ENCODE measurements at places on chromosomes 7 and 10.

- DNase-seq: no peak
Measured at GRCh38 chr7:128188396-128189230, 52.5 kb upstream of the LEP start.

- DNase-seq: no peak
Measured at GRCh38 chr10:52853704-52854103, 81.1 kb upstream of the MBL2 start.

- DNase-seq: no peak
Measured at GRCh38 chr10:45006276-45007030, 5.7 kb downstream of the ZNF22 start.

GRCh38 chr7:151951672-151952338 lies 4.4 kb upstream of the GALNTL5 start:
- DNase-seq: no peak

GRCh38 chr7:26556061-26556881 lies 264.6 kb downstream of the SNX10 start:
- DNase-seq: no peak

GRCh38 chr10:4095166-4095917 lies 310.3 kb upstream of the KLF6 start:
- DNase-seq: no peak

DNA sequence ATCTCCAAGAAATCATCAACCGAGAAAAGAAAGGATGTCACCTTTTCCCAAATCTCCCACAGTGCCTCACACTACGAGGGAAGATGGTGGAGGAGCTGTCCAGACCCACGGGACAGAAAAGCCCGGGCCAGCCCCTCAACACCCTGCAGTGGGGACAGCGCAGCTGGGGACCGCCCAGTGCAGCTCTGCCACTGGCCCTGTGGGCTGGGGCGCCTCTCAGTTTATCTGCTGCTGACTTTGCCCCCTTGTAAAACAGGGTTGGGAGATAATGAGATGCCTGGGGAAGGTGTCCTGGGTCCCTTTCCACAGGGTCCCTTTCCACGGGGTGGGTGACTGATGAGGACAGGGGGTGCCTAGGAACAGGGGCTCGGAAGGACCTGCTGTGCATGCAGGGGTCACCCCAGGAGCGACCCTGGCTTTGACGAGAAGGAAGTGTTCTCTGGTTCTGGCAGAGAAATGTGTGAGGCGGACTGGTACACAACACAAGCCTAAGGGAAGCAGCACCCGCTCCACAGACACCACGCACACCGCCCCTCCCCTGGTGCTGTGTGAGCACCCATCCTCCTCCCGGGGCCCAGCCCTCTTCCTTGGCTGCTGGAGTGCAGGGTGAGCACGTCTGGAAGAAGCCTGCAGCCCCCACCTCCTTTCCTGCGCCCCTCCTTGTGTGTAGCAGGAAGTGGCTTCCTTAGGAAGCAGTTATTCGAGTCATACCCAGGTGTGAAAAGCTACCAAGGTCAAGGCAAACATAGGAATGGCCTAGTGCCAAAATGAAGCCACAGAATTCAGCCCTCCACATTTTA lies 339.9 kb downstream of the DNAJB6 start:
- DNase-seq: no peak

- DNase-seq: peak; percentile 11
Measured at GRCh38 chr10:93751832-93752231, 5.9 kb upstream of the LGI1 start.

GRCh38 chr7:75856536-75856935 lies 22.3 kb upstream of the RHBDD2 start:
- no peak for DNase-seq

DNA sequence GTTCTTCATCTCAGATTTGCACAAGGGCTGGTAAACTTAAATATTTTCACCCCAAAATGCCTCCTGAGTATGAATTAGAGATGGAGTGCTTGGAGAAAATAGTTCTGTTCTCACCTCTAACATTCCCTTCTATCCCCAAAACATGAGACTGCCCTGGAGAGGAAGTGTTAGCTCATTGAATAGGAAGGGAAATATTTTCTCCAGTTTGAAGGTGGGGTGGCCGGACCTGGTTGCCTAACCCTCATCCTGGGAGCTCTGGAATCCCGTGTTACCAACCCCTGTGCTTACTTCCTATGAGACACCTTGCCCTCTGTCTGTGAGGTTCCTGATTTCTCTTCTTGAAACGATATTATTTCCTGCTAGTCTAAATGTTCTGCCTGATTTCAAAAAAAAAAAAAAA lies 779 bp downstream of the IFIT2 start:
- DNase-seq: no peak

GRCh38 chr10:3769556-3769955 lies 15.5 kb downstream of the KLF6 start:
- no peak for DNase-seq

- DNase-seq: no peak
Measured at GRCh38 chr10:22723343-22723779, 9.0 kb upstream of the PIP4K2A start.

DNA sequence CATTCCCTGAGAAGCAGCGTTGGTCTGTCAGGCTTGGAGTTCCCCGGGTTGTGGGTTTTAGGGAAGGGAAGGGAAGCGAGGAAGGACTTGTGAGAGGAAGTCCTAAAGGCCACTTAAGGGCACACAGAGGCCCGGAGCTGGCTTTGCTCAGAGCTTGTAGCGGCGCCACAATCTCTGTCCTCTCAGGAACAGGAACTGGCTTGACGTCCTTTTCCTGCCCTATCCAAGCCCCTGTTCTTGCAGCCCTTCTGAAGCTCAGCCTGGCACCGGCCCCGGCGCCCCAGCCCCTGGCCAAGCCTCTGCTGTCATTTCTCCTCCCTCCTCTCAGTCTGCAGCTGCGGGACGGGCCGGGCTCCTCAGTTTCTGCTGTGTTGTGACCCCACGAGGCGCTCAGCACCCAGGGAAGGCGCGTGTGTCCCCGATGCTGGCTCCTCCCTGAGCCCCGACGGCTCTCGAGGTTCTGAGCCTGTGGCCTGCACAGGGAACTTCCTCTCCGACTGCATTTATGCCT lies at the start of gene GIMAP8:
TSS of gene GIMAP8 (plus strand) at position 140 of the 511 bp plus-strand sequence. CDS start 16,069 bp downstream, outside the sequence.
- DNase-seq: no peak

DNA sequence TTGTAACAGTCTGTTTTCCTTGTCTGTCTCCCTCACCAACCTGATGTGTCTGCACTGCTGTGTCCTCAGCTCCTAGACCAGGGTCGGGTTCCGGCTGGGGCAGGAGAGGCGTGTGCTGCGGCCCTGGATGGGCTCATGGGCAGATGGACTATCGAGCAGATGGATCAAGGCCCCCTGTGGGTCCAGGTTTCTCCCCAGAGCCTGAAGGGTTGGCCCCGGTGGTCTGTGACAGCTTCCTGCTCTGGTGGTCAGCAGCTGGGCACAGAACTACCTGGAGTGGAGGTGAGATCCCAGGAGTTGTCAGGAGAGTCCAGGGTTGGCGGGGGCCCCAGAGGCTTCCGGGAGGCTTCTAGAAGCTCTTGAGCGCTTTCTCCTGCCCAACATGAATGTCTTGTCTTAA lies 75.1 kb downstream of the GRK5 start:
- DNase-seq: no peak

GRCh38 chr10:18557960-18558359 lies 93.4 kb downstream of the NSUN6 start:
- no peak for DNase-seq

- DNase-seq: no peak
Measured at GRCh38 chr10:30170814-30171213, 111.4 kb upstream of the JCAD start.

DNA sequence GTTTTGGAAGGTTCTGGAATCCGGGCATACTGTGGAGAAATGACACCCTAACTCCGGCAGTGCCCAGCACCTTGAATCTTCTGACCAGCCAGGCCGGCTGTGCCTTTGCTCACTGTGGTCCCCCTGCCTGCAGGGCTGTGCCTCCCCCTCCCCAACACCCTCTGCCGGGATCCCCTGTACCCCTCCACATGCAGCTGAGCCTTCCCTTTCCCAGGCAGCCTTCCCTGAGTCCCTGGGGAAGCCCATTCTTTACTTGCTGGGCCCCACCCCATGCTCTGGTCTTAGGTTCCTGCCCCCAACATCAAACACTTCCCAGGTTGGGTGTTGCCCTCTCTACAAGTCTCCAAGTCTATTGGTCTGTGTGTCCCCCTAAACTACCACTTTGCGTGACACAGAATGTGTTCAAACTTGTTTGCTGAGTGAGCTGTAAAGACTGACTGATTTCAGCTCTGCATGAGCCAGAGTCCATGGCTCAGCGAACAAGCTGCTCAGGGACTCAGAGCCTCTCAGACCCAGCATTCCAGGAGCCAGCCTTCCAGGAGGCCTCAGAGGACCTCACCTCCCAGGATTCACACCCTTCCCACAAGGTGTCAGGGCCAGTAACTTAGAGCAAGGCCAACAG lies 31.6 kb downstream of the CALML5 start:
- no peak for DNase-seq

GRCh38 chr7:147412782-147413556 lies 1177.6 kb upstream of the C7orf33 start:
- no peak for DNase-seq

DNA sequence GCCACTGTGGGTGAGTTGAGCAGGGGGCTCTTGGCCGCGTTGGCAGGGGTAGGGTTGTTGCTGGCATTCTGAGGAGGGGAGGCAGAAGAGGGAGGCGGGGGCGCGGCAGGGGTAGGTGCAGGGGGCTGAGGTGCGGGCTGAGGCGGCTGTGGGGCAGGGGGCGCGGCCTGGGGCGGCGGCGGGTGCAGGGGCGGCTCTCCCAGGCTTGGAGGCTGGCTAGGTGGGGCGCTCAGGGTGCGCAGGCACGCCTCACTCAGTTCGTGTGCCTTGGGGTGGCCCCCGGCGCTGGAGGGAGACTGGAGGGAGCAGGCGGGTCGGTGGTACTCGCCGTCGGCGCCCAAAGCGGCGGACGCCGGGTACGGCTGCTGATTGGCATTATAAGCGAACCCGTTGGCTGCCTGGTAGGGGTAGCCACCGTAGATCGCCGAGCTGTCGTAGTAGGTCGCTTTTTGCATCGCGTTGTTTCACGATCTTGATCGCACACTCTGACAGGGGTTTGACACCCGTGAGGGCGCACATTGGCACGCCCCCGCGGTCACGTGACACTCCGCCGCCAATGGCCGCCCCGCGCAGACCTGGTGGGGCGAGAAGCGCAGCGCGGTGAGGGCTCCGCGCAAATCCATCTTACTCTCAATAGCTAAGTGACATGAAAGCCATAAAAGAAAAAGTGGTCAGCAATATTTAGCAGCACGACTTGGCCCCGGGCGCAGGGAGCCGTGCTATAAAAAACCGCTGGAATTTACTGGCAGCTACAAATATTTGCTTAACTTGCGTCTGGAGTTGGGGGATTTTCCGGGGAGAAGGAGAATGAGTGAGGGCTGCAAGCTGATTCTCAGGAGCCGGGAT lies 7.9 kb upstream of the HOXA2 start:
- no peak for DNase-seq

GRCh38 chr10:106565546-106565945 lies 599.0 kb downstream of the SORCS1 start:
- no peak for DNase-seq

- DNase-seq: no peak
Measured at GRCh38 chr7:92569137-92569536, 21.1 kb downstream of the FAM133B start.

DNA sequence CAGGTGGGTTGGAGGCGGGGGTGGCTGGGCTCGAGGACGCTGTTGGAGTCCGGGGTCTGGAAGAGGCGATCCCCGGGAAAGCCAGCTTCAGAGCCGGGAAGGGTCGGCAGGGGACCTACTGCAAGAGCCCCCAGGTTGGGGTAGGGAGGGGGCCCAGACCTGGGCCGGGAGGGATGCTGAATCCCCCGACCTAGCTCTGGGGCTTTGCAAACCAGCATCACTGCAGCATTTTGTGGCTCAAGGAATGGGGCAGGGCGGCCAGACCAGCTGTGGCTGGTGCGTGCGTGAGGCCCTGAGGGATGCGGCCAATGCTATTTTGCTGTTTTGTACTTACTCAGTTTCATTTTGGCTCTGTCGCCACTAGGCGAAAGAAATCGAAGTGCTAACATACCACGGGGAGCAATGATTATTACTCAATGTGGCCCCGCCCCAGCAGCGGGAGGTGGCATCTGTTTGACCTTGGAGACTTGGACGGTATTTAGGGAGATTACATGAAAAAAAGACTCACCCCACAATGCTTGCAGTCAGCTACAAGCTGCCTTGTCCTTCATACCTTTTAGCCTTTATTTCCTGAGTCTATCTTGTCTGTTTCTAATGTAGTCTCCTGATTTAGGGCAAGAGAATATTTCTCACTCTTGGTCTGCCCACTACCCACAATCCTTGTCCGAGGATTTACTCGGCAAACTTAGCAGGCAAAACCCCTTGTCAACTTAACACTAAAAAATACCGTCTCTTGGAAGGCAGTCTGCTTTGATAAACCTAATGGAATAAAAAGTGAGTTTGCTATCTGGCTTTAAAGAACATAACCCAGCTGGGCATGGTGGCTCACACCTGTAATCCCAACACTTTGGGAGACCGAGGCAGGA lies 16.2 kb downstream of the HSPB1 start:
- DNase-seq: peak; percentile 65

- DNase-seq: no peak
Measured at GRCh38 chr10:26386781-26387180, 51.4 kb upstream of the APBB1IP start.

DNA sequence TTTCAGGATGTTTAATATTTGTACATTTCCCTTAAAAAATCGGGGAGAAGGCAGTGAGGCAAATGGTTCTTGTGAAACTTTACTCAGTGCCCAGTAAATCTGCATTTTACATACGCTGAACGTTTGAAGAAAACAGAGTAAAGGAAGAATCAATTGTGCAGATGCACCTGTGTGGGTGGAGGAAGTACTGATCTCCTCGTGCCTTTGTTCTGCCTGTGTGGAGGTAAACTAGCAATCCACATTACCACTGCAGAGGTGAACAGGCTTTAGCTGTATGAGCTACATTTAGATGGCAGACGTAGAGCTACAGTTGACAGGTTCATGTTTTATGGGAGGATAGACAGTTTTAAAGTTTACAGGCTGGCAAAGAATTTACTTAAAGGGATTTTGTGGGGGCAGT lies 62.7 kb upstream of the VIPR2 start:
- no peak for DNase-seq

GRCh38 chr10:53135897-53136253 lies 363.3 kb upstream of the MBL2 start:
- no peak for DNase-seq

GRCh38 chr10:75764974-75765788 lies 333.8 kb downstream of the LRMDA start:
- DNase-seq: no peak

- no peak for DNase-seq
Measured at GRCh38 chr10:84265418-84265817, 20.6 kb downstream of the RGR start.

- DNase-seq: no peak
Measured at GRCh38 chr7:4159154-4159501, 523.0 kb upstream of the FOXK1 start.

DNA sequence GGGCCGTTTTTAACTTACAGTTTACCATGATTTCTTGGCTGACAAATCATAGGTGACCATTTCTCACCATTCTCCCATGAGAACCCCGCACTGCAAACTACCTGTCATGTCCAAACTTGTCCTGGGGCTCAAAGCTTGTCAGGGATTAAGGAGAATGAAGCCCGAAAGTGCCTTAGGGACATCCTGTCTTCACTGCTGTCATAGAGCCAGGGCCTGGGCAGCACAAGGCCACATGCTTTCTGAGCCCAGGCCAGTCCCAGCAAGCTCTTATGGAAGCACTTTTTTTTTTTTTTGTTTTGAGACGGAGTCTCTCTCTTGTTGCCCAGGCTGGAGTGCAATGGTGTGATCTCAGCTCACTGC lies 33.9 kb downstream of the CCM2 start:
- DNase-seq: no peak

GRCh38 chr7:50068026-50068425 lies 25.0 kb downstream of the ZPBP start:
- no peak for DNase-seq

Measured in SK-N-DZ (cell line).